ENCODE measurements at places on chromosomes 3 and 15. TPM values are rescaled to one million over a fixed set of nuclear protein-coding genes. Genes with fewer than 3 reads are reported as not detected.

SAMD7 gene
- total RNA-seq, result not detected

GRM2 gene
- total RNA-seq, result 5.5 TPM

COPB2 gene
- total RNA-seq, result 137 TPM

CTSH gene
- total RNA-seq, result 257 TPM

FNDC3B gene
- 35.9 TPM for total RNA-seq

MST1R gene
- 5.5 TPM for total RNA-seq

ATP11B gene
- total RNA-seq, result 122 TPM

HDAC11 gene
- 19.4 TPM for total RNA-seq
